ENCODE measurements at places on chromosomes 6 and 20.

- no peak for DNase-seq
These were observed 411.7 kb downstream of the EPM2A start for GRCh38 chr6:145323646-145324045.

DNA sequence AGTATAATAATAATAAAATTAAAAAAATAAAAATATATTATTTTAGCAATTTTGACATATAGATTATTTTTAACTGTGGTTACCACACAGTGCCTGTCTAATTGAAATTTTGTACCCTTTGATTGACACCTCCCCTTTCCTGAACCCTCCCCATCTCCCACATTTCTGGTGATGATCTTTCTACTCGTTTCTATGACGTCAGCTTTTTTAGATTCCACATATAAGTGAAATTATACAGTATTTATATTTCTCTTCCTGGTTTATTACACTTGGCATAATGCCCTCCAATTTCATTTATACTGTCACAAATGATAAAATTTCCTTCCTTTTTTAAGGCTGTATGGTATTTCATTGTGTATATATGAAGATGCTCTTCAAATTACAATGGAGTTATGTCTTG is 258.1 kb upstream of the PTCHD4 start:
- no peak for DNase-seq

GRCh38 chr6:22952097-22952496 is 382.7 kb downstream of the HDGFL1 start:
- DNase-seq: no peak

GRCh38 chr6:53461696-53462095 is 83.2 kb downstream of the GCLC start:
- no peak for DNase-seq

- DNase-seq: no peak
These were observed 6.9 kb downstream of the ZMYND8 start for GRCh38 chr20:47349365-47350180.

Data from CD8-positive, alpha-beta T cell (primary cell).